ENCODE measurements at places on chromosomes 7 and 10.

GRCh38 chr7:142813226-142813625 is 41.6 kb upstream of the EPHB6 start:
- DNase-seq, result no peak

GRCh38 chr7:115135769-115136410 is 214.0 kb downstream of the MDFIC start:
- DNase-seq, result no peak

DNA sequence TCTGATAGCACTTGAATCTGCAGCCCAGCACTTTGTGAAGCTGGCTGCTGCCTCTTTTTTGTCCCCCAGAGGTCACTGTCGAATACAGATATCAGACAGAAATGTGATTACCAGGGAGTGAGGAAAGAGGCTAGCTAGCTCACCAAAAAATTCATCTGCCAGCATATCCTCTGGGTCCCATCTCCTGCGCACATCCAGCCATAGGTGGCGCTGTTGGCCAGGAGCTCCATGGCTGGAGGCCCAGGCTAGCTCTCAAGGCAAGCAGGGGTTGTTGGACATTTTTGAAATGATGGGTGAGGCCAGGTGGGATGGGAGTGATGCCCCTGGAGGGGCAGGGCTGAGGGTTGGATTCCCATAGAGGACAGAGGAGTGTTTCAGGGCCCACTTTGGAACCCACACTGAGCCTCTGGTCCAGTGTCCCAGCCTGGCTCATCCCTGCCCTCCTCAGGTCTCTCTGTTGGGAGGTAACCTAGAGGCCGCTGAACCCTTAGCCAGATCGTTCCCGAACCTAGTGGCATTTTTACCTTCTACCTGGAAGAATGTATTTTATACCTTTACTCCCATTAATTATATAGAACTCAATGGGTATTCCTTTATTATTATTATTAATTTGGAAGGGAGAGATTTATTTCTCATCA is 14.8 kb downstream of the DPCD start:
- DNase-seq, result peak; percentile 89

DNA sequence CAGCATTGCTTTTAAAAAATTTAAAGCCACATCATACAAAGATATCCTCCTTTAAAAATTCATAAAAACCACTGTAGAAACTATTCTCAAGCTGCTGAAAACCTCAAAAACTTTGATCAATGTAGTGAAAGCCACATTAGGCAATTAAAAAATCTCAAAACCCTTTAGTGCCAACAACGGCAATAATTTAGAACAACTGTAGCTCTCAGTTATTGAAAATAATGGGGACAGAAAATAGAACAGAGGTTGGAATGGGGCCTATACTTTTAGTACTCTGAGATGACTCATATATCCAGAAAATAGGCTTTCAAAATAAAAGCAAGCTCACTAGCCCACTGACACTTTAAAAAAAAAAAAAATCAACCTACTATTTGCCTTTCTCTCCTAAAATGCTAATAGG is 87.5 kb downstream of the GSAP start:
- DNase-seq, result no peak

DNA sequence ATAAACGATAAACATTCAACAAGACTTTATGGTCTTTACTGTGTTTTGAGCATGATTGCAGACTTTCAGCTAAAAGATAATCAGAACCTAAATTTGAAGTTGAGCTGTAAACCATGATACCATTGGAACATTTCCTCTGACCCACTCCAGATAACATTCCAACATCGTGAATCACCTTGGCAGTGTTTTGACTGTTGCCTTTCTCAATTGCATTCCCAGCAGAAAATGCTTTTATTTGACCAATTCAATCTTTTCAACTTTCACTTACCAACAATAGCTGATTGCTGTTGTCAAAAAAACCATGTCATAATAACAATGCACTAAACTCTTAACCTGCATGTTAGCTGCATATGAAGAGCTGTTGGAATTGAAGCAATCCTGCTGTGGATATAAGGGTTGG is 165.5 kb downstream of the MDFIC start:
- DNase-seq, result no peak

DNA sequence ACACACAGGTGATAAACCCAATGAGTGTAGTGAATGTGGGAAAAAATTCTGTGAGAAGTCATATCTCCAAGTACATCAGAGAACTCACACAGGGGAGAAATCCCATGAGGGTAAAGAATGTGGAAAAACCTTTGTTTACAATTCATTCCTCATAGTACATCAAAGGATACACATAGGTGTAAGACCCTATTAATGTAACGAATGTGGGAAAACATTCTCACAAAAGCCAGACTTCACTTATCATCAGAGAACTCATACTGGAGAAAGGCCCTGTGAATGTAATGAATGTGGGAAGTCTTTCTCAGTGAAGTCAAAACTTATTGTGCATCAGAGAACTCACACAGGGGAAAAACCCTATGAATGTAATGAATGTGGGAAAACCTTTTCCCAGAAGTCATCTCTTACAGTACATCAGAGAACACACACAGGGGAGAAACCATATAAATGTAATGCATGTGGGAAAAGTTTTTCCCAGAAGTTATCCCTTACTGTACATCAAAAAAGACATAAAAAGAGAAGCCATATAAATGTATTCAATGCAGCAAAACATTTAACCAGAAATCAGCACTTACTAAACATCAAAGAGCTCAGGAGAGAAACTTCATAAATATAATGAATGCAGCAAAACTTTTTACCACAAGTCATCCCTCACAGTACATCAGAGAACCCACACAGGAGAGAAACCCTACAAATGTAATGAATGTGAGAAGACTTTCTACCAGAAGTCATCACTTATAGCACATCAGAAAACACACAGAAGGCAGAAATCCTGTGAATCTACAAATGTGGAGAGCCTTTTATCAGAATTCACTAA is 49.8 kb downstream of the ZNF239 start:
- DNase-seq, result no peak
